ENCODE measurements at places on chromosomes 4 and X.

GRCh38 chrX:69290292-69290691 is 125.0 kb upstream of the PJA1 start:
- DNase-seq: no peak

- DNase-seq: no peak
Measured at GRCh38 chr4:84058201-84058600, 440.9 kb downstream of the NKX6-1 start.

DNA sequence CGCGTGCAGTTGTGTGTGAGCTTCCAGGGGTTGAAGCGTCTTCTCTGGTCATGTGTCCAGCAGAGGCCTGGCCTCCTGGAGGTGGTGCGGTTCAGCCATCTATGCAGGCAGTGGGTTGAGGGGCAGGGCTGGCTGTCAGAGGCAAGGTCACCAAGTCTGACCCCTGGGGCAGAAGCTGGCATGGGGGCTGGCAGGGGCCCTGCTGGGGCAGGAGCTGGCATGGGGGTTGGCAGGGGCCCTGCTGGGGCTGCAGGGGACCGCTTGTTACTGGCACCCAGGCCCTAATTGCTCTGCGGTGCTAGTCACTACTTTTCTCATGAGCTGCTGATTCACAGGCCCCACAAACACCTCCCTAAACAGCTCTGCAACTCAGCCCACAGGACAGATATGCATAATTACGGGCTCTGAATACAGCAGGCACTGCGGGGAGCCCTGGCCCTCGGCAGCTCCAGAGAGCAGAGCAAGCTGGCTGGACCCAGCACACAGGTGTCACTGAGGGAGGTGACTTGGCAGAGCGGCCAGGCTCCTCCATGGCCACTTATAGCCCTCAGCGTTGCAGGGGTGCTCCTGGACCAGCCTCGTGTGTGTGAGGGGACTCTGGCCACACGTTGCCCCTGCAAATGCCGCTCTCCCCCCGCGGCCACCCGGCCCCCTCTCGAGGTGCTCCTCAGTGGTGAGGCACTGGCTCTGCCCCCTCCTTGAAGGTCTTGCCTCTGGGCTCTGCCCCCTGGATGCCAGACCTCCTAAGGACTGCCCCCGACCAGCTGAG is 32.7 kb downstream of the CPLX1 start:
- DNase-seq: no peak

DNA sequence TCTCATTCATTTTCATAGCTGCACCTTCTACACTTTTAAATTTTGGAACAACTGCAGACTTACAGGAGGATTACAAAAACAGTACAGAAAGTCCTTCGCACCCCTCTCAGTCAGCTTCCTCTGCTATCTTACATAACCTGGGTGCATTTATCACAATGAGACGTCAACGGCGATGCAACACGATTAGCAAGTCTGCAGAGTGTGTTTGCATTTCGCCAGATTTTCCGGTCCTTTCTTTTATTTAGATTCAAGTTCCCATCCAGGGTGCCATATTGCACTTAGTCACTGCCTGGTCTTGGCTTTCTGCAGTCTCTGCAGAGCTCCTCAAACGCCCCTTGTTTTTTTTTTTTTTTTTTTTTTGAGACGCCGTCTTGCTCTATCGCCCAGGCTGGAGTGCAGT is 85.9 kb downstream of the ASMT start:
- DNase-seq: no peak

- no peak for DNase-seq
Measured at GRCh38 chr4:27154706-27155105, 294.1 kb downstream of the STIM2 start.

Data from GM12891 (cell line).